ENCODE measurements at places on chromosomes 16 and 17.

DNA sequence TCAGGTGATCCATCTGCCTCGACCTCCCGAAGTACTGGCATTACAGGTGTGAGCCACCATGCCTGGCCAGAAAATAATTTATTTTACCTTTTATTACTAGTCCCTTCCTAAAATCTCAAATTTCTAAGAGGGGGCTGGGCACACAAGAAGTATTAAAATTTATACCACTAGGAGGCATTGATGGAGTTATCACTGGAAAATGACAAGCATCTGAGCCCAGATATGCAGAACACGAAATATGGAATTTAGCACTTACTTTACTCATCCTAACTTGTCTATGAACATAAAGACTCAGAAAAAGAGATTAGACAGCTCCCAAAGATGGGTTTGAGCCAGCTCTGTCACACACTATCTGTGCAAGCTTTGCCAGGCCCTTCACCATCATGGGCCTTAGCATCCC is 46.4 kb downstream of the STAT5A start:
- DNase-seq: no peak

GRCh38 chr17:34257299-34257985 is 2.4 kb downstream of the CCL2 start:
- no peak for DNase-seq

DNA sequence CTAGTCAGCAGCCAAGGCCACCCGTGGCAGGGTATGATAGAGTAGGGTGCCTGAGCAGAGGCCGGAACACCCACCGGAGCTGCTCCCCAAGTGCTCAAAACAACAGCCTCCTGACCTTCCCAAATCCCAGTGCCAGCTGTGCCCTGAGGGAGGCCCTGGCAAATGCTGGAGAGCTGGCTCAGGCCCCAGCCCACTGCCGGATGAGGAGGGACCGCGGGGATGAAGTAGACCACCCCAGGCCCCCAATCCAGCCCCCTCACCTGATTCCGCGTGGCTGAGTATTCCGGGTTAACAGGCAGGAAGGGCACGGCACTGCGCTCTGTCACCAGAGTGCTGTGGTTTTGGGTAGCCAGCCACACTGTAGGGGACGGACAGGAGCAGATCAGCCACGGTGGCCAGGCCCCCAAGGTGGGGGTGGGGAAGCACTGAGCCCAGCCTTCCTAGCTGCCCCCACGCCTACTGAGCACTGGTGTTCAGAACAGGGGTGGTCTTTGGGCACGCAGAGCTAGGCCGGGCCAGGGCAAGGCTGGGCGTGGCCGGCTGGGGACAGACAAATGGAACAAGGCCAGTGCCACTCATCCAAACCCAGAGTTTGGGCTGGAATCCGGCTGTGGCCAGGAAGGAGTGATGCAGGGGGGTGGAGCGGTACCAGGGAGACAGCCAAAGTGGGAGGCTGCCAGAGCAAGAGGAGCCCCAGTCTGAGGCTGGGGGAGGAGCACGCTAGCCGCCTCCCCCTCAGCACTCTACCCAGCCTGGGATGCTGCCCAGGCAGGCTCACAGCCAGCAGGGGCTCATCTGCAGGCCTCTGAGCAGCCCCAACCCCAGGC is 9.1 kb downstream of the TP53I13 start:
- no peak for DNase-seq

GRCh38 chr16:54459509-54460262 is 173.1 kb upstream of the IRX3 start:
- no peak for DNase-seq

DNA sequence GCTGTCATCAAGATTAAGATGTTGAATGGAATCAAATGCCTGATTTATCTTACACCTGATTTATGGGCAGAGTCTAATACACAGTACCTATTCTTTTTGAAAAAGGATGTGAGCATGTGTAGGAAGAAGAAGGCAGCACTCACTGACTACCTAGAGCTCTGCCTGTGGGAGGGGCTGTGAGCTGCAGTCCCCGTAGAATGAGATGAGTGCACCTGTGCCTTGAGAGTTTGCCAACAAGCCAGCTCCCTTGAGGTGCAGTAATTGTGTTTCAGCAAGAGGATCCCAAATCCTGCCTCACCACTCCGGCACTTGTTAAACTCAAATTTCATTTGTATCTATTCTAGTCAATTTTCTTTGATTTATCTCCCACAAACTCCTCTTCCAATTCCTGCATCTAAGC is 46.0 kb downstream of the CDH11 start:
- DNase-seq: no peak

DNA sequence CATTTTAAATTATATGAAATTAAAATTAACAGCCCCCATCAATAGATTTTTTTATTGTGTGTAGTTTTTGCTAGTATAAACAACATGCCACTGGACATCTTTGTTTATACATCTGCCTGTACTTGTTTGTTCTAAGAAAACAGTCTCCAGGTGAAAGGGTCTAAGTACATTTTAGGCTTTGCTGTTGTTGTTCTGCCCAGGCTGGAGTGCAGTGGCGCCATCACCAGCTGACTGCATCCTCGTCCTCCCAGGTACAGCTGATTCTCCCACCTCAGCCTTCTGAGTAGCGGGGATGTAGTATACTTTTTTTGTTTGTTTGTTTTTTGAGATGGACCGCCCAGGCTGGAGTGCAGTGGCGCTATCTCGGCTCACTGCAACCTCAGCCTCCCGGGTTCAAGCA is 25.5 kb downstream of the C17orf58 start:
- no peak for DNase-seq

GRCh38 chr17:19301274-19301951 is 61.1 kb downstream of the B9D1 start:
- no peak for DNase-seq

GRCh38 chr16:79171931-79172705 is 428.4 kb downstream of the MAF start:
- no peak for DNase-seq

GRCh38 chr16:78461087-78461486 is 361.6 kb downstream of the WWOX start:
- DNase-seq: no peak

- no peak for DNase-seq
These were observed 3.2 kb downstream of the HS3ST6 start for GRCh38 chr16:1914988-1915387.

- DNase-seq: no peak
These were observed 4.2 kb downstream of the SLC2A4 start for GRCh38 chr17:7285679-7286078.

DNA sequence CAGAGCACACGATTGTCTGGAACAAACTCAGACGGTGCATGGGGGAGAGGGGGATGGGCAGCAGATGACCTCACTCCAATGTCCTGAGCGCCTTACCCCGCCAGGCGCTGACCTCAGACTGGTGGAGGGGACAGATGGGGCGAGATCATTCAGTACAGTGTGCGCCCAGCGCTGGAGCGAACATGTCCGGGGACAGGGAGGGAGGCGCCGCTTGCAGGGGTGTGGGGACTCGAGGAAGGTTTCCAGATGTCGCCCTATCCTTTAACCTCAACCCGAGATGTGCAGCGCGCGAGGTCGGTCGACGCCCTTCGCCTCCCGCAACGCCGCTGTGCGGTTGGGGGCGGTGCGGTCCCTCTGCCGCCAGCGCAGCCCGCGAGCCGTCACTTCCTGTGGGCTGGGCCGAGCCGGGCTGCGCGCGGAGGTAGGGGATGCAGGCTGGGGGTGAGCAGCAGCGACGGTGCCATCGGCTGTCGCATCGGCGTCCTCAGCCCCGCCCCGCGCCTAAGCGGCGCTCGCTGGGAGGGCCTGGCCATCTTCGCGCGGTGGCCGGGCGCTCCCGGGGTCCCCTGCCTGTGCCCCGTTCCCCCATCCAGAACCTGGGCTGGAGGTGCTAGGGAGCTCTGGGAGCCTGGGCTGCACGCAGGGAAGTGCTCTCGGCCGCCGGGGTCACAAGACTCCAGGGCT is 5.3 kb upstream of the CDR2L start:
- DNase-seq: peak; percentile 86

DNA sequence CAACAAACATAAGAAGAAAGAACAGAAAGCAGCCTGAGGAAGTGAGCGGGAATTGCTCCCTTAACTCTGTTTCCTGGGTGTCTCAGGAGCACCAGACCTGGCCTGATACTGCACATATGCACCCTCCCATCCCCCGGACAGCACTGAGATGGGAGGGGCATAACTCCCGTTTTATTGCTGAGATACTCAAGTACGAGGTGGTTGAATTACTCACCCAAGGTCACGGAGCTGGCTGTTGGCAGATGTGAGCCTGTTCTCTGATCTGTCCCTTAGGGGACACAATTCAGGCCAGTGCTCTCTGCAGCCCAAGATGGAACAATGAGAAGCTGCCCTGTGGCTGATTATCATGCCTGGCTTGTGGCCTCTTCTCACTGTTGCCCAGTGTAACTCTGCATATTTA is 9.1 kb upstream of the MED9 start:
- DNase-seq: no peak

DNA sequence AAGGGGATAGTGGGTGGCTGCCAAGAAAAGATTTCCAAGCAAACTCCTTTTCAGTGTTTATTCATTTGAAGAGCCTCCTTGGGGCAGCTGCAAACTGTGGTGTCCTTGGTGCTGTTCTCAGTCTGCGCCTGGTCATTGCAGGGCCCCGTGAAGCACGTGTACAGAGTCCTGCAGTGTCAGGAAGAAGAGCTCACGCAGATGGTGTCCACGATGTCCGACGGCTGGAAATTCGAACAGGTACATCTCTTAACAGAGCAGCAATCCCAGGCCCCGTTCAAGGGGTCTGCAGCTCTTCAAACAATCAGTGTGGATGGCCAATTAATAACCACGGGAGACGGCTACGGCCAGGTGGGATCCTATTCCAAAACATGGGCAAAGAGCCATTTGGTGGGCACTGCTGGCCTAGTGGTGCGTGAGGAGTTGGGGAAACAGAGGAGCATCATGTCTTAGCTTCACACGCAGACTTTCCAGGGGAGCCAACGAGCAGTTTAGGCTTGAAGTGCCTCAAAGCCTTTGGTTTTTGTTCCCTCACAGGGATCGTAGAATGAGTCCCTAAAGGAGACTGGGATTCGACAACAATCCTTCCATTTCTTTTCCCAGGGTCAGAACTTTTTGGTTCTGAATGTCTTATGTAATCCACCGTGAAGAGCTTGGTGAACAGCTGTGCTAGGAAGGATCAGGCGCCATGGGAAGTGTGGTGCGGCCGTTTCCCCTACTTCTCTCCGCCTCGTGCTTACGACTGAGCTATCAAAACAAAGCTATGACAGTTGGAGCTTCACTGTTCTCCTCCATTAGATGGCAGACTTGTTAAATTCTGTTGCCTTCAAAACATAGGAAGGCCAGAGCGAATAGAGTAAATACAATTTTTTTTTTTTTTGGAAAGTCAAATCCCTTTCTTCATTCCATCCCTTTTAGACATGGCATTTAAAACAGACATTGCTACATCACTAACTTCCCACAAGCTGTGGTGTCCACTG is 12.6 kb downstream of the KCTD2 start:
- DNase-seq: no peak

- DNase-seq: no peak
These were observed 23.9 kb downstream of the HNF1B start for GRCh38 chr17:37720989-37721388.

DNA sequence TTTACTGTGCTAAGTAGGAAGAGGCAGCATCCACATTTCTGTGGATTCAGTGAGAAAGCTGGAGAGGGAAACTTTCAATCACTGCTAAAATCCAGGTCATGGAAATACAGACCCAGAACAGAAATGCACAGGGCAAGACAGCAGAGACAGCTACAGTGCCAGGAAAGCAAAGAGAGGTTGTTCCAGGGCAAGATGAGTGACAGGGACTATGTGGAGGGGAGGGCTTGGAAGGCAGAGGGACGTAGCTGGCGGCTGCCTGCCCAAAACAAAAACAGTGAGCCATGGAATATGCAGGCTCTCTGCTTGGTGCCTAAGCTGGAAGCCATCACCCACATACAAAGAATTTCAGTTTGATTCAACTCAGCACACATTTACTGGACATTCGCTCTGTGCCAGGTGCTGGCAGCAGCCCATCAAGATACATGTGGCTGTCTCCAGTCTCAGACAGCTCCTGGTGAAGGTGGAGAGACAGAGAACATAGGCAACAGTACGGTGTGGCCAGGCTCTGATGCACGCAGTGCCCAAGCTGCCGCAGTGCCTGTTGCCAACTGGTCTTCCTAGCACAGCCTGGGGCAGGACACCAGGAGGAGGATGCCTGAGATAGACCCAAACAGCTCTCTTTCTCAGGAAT is 88.7 kb downstream of the AIPL1 start:
- no peak for DNase-seq

DNA sequence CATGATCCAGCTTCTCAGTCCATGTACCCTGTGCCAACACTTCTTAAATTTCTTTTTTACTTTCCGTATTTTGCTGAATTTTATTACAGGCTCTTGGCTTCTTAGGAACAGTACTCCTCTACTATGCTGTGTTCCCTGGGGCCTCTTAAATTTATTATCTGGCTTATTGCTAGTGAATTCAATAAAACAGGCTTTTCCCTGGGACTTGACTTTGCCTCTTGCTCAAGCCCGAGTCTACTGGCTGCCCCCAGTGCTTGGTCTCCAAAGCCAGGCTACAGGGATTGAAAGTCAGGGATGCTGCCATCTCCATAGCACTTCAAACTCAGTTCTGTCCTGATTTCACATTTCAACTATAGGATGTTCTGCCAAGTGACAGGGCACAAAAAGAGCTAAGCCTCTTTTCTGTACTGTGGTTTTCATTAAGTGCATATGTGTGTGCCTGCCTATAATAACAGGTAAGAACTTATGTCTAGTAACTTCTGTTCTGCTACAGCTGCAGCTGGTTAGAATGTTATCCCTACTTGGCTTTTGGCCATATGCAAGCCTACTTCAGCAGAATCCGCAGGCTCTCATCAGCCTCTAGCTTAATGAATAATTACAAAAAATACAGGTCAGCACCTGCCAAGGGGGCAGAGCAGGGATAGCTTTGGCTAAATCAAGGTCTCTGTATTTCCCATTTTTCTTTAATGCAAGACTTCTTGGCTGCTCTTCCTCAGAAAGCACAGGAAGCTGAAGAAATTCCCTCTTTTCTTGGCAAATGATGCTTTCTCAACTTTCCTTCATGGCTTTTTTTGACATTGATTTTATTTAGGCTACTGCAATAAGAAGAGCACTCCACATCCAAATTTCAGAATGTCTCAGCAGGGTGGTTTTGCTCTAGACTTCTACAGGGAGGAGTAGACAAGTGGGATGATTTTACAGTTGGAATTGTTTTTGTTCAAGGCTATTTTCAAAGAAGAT is 8.2 kb downstream of the FAM20A start:
- DNase-seq: no peak

DNA sequence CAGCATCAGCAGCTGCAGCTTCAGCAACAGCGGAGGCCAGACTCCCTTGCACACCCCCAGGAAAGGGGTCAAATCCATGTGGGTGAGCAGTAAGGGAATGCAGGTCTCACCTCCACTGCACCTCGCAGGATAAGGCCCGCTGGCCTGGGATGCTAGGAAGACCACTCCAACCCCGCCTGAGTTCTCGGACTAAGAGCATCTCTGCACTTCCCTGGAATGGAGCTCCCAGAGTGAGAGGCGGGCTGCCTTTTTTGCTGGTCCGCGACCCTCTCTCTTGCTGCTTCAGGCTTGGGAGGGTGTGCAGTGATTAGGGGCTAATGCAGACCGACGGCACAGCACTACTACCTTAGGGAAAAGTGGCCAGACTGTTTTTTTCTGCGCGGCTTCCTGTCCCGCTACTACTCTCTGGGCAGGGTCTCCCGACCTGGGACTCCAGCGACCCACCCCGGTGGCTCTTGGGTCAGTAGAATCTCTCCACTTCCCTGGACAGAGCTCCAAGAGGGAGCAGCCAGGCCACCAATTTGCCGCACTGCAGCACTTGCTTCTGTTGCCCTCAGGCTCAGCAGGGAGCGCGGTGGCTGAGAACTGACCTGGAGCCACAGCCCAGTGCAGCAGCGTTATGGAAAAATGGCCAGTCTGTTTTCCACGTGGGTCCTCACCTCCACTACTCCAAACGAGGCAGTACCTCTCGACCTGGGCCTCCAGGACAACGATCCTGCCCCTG is 480.4 kb downstream of the CDH8 start:
- peak; percentile 10 for DNase-seq

GRCh38 chr17:36008998-36009665 is 7.8 kb upstream of the CCL15 start:
- DNase-seq: peak; percentile 39
